ENCODE measurements at places on chromosomes 13 and 19. TPM values are rescaled to one million over a fixed set of nuclear protein-coding genes. Genes with fewer than 3 reads are reported as not detected.

Gene ZNF813
- total RNA-seq: 4.9 TPM

DNA sequence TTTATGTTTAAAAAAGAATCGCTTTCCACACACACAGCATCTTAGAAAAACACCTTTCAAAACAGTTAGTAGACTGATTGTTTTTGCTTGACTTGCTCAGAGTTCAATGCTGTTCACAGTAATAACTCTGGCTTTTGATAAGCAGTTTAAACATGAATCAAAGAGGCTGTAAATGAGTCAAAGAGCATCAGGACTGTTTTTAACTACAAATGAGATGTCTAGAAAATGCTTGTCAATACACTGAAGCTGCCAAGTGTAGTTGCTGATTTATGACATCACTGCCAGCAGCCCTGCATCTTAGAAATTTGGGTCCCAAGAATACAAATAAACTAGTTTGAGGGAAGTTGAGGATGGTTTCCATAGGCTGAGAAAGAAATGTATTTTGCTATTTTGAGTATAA is 2057.1 kb upstream of the PCDH20 start:
- H3K27ac ChIP-seq: no peak overlapping the region
- no peaks in the 10 kb centered on the region for H3K27me3 ChIP-seq
- H3K36me3 ChIP-seq: no peaks in the 10 kb centered on the region
- no peak overlapping the region for H3K4me3 ChIP-seq
- H3K4me1 ChIP-seq: no peaks in the 10 kb centered on the region
- no peak for DNase-seq

DNA sequence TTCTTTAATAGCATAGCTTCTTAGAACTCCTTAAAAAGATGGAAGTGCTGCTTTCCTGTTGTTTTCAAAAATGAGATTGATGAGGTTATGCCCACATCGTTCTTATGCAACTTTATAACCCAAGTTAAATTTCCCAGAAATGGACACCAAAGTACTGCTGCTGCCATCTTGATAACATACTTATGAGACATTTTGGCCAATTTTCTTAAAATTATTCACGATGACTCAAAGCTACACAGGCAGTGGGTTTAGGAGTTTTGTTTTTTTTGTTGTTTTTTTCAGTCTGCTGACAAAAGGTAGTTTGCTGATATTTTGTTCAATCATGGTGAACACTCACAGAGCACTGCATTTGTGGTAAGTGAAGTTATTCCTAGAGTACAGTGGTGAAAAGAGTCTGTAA is 54.9 kb upstream of the RFC3 start:
- DNase-seq: no peak
- H3K4me1 ChIP-seq: no peaks in the 10 kb centered on the region
- no peak overlapping the region for H3K4me3 ChIP-seq

DNA sequence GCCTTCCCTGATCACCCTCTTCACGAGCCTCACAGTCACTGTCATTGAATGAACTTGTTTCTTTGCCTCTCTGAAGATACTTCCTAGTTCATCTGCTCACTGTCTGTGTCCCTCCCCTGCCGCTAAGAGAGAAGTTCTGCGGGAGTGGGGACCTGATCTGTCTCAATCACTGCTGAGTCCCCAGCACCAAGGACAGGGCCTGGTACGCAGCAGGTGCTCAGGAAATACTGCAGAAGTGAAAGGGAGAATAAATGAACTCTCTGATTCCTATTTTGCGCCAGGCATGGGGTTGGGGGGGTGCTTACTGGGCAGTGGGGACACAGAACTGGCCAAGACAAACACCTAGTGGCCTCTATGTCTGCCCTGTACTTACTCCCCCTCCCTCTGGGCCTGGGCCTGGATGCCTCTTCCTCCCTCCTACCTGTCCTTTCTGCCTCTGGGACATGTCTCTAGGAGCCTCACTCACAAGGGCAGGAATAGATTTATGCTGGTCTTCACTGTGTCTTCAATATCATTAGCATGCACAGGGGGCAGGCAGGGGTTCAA is 17.5 kb downstream of the FCGBP start:
- no peak for DNase-seq
- no peaks in the 10 kb centered on the region for H3K4me1 ChIP-seq
- no peak overlapping the region for H3K4me3 ChIP-seq
- H3K27me3 ChIP-seq: no peaks in the 10 kb centered on the region
- H3K36me3 ChIP-seq: no peaks in the 10 kb centered on the region

- H3K36me3 ChIP-seq: no peaks in the 10 kb centered on the region
- no peaks in the 10 kb centered on the region for H3K4me1 ChIP-seq
- H3K4me3 ChIP-seq: no peak overlapping the region
- no peak overlapping the region for H3K27ac ChIP-seq
- no peak for DNase-seq
- no peaks in the 10 kb centered on the region for H3K27me3 ChIP-seq
Observed at GRCh38 chr13:91046715-91047327, 300.7 kb upstream of the MIR17HG start.
